CD4-positive, alpha-beta T cell treated with Interleukin-21 for 1 hour (primary cell): ENCODE measurements at places on chromosomes 3 and 15.

DNA sequence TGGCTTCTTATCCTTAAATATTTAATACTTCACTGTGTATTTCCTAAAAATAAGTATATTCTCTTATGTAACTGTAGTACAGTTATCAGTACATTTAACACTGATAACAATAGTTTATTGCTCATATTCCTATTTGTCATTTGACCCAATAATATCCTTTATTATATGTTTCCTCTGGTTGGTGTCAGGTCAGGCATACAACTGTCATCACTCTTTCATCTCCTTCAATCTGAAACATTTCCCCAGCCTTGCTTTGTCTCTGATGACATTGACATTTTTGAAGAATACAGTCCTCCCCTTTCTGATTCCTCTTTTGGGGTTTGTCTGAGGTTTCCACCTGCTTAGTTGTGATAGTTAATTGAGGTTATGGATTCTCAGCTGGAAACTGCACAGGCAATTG, 27.8 kb downstream of the PLEKHO2 start:
- DNase-seq: no peak

- DNase-seq: no peak
Observed at GRCh38 chr3:31354373-31354772, 178.4 kb upstream of the STT3B start.

DNA sequence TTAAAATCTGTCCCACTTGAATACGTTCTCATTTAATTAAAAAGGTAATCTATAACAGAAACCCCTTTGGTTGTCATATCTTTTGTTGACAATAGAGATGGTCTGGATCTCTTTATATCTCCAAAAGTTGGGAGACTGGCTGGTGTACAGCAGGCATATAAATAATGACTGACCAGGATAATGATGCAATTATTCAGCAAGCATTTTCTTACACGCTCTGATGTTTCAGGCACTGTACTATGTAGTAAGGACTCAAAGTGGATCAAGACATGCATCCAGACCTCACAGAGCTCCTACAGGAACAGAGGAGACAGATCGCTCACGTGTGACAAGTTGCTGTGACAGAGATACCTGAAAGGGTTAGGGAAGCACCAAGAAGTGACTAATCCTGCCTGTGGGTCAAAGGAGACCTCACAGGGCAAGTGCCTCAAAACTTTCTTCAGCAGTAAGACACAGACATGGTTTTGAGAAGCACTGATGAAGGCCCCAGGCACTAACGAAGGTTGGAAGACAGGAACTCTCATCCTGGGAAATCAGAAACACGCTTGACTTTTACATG, 25.7 kb downstream of the VPS39 start:
- DNase-seq: no peak

DNA sequence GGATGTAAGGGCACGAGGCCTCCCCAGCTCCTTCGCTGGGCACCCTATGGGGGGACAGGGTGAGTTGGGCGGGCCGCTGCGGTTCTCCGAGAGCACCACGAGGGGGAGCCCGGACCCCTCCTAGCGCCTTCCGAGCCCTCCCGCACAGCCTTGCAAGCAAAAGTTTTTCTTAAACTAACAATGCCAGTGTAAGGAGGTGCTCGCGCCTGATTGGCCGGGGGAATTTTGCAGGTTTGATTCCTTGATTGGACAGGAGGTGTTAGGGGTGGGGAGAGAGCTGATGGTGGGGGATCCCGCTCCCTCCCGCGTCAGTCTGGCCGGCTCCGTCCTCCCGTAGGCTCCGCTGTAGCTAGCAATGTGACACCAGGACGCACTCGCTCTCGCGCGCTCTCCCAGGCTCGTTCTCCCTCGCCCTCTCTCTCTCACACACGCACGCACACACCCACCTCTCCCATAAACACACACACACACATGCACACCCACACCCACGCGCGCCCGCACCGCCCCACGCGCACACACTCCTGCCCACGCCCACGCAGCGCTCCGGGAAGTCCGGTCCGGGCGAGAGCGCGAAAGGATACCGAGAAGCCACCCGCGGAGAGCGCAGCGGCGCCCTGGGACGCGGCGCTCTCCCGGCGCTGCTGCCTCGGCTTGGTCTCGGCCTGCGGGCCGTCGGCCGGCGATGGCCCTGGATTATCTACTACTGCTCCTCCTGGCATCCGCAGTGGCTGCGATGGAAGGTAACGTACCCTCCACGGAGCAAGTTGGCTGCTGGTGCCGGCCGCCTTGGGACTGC, at the start of gene EPHB1:
Gene EPHB1, plus strand, starts transcription at position 311 of the 796 bp plus-strand sequence.
- DNase-seq: peak; percentile 47

DNA sequence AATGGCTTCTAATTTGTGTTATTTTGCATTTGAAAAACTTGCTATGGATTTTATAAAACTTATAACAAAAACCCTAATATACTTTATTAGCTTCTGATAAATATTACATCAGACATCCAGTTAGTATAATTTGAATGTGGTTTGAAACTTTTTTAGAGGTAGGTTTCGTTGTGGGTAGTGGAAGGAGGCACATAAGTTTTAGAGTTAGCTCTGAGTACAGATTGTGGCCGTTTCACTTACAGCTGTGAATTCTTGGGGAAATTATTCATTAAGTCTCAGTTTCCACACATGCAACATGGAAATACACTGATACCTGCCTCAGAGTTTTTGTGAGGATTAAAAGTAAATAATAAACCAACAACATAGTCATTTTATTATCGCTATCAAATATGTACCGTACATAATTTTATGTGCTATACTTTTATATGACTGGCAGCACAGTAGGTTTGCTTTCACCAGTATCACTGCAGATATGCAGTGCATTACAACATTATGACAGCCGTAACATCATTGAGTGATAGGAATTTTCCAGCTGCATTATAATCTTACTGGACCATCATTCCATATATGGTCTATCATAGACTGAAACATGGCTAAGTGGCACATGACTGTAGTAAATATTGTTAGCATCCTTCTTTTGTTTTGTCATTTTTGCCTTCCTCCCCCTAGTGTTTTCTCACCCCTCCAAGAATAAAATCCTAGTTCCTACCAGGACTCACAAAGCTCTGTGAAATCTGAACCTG, 175.6 kb downstream of the AKAP13 start:
- no peak for DNase-seq

GRCh38 chr15:93362821-93363220, 273.8 kb upstream of the RGMA start:
- no peak for DNase-seq

GRCh38 chr3:25433868-25434267, 5.8 kb downstream of the RARB start:
- DNase-seq: no peak

- peak; percentile 19 for DNase-seq
Observed at GRCh38 chr15:82663186-82663600, 16.0 kb upstream of the CPEB1 start.

GRCh38 chr3:10242182-10243065, 5.8 kb upstream of the TATDN2 start:
- peak; percentile 78 for DNase-seq
